T47D (cell line): ENCODE measurements at places on chromosomes 2 and 18.

- no peak for DNase-seq
Measured at GRCh38 chr2:85763132-85763531, 9.3 kb downstream of the ATOH8 start.

DNA sequence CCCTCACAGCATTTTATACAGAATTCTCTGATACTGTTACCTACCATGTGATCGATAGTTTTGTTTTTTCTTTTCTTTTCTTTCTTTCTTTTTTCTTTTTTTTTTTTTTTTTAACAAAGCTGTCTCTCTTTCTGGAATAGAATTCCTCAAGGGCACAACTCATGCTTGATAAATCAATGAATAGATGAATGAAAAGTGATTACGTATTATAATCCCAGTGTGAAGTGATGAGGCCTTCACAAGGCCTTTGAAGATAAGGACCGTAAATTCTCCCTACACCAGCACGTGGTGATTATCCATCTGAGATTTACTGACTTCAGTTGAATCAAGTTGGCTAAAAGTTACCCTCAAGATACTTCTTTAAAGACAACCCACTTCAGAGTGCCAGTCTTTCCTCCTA is 46.6 kb upstream of the RMDN2 start:
- DNase-seq = no peak

DNA sequence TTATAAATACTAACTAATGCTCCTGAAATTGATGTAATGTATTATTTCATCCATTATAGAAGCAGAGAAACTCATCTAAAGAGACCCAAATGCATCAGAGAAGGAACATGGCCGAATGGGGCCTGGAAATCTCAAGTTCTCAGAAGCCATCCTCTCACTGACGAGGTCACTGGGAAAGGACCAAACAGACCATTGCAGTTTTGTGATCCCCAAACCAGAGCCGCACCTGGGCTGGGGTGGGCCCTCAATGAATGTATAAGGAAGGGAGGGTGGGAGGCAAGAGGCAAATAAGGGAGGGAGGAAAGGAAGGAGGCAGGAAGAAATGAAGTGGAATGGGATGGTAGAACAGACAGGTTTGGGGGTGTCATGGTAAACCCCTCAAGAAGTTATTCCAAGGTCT is 245.3 kb upstream of the ID2 start:
- DNase-seq = no peak

GRCh38 chr18:75860166-75860565 is 432.7 kb upstream of the SMIM21 start:
- no peak for DNase-seq

DNA sequence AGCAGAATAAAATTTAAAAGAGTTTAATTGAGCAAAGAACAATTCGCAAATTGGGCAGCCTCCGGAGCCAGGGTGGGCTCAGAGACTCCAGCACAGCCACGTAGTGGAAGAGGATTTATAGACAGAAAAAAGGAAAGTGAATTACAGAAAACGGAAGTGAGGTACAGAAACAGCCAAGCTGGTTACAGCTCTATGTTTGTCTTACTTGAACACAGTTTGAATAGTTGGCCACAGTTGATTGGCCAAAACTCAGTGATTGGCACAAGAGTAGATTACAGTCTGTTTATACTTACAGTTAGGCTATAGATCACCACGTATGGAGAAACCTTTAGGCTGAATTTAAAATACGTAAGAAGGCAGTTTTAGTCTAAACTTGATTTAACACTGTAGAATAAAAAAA is 78.8 kb upstream of the NEDD4L start:
- DNase-seq = no peak
